Activated CD8-positive, alpha-beta memory T cell treated with anti-CD3 and anti-CD28 coated beads for 48 hours (primary cell): ENCODE measurements at places on chromosomes 16 and 17.

- DNase-seq, result no peak
These were observed 470.7 kb downstream of the SOX9 start for GRCh38 chr17:72591289-72592241.

DNA sequence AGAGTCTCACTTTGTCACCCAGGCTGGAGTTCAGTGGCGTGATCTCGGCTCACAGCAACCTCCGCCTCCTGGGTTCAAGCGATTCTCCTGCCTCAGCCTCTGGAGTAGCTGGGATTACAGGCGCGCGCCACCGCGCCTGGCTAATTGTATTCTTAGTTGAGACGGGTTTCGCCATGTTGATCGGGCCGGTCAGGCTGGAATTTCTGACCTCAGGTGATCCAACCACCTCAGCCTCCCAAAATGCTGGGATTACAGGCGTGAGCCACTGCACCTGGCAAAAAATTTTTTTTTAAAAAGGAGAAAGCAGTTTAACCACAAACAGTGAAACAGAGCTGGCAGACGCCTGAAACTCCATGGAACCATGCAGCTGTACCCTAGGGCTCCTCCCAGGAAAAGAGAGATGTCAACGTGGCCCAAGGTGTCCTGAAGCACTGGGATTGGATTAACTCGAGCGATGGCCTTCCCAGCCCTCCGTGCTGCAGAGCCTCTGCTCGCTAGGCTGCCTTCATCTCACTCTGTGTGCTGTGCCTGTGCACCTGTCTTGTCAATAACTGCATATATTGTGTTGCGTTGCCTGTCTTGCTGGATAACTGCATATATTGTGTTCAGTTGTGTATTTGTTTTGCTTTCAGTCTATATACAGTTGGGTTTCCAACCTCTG, 29.6 kb upstream of the FOXK2 start:
- no peak for DNase-seq

GRCh38 chr17:62656446-62656845, 29.0 kb downstream of the MRC2 start:
- no peak for DNase-seq

GRCh38 chr17:48031966-48032365, 5.6 kb downstream of the COPZ2 start:
- no peak for DNase-seq

DNA sequence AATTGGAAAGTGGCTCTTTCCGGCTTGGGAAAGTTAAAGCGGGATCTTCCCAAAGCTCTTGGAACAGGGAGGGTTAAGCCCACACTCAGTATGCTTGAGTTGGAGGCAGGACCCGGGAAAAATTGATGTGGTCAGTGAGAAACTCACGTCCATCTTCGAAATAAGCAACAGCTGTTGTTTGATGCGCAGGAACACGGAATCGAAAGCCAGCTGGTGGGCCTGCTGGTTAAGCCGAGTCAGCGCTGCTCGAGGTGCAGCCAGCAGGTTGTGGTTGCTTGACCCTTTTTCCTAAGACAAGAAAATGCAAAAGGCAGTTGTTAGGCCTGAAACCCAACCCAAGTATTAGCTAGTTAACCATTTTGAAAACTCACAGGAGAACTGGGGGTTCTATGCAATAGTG, 49.4 kb downstream of the COG7 start:
- no peak for DNase-seq

- DNase-seq, result no peak
These were observed 3.3 kb downstream of the LRRC36 start for GRCh38 chr16:67329901-67330300.

DNA sequence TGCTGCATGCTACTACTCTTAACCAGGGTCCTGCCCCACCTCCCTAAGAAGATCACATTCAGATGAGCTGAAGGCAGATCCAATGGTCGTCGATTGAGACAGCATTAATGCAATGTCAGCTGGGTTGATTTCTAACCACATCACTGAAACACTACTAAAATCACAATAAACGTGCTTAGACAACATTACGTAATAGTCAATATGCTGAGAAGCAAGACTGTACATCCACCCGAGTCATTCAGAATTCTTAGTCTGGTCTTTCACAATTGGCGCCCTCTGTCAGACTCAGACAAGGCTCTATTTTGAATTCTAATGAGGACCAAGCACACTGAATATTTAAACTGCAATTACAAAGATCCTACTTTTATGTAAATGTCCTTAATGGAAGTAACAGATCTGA, 205.2 kb downstream of the STX8 start:
- DNase-seq, result no peak

DNA sequence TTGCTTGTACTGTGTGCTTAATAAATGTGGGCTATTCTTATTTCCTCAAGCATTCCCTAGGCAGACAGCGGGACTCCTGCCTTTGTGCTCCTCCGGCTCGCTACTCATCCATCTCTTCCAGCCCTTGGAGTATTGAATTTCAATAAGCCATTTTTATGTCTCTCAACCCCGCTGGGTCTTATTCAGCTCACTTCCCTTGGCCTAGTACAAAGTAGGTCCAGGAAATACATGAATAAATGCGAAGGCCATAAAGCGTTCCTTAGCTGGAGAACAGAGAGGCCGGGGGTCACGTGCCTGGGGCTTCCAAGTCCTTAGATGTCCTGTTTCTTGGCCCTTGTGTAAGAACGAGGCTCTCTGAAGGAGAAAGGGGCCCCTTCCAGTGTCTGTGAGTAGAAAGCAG, 236.7 kb upstream of the ASIC2 start:
- no peak for DNase-seq

DNA sequence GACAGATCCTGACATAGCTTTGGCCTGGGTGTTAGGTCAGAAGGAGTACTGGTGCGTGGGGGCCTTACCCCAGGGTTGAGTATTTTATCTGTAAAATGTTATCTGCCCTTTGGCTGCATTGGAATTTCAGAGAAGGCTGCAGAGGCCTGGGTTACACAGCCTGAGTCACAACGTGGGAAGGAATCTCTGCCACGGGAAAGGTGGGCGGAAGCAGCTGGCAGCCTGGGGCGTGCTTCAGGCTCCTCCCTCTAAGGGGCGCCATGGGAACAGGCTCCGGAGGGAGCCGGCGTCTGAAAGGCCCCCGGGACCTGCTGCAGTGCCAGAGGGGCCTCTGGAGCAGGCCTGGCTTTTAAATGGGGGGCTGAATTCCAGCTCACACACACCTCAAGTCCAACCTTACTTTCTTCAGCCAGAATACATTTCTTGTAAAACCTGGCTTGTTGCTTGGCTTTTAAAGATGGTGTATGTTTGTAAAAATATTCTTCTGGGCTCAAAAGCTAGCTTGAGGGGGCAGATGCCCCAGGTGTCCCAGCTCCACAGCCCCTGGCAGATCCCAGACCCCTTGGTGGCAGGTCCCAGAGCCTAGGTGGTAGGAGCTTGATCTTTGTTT, 142.2 kb downstream of the RAB11FIP4 start:
- DNase-seq, result no peak

DNA sequence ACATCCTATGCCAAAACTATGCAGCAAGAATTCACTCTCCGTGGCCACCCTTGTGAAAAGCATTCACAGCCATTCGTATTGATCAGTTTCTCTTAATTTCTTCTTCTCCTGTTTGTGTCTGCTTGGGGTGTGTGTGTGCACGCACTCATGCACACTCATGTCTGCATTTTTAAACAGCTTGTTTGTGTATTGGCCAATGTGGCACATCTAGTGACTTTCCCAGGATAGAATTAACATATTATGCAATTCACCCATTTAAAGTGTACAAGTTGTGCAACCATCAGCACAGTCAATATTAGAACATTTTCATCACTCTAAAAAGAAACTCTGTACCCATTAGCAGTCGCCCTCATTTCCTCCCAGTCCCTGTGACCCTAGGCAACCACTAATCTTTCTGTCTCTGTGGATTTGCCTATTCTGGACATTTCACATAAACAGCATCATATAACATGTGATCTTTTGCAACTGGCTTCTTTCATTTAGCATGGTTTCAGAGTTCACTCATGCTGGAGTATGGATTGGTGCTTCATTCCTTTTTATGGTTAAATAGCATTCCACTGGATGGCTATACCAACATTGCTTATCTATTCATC, 20.1 kb downstream of the IRX3 start:
- no peak for DNase-seq

DNA sequence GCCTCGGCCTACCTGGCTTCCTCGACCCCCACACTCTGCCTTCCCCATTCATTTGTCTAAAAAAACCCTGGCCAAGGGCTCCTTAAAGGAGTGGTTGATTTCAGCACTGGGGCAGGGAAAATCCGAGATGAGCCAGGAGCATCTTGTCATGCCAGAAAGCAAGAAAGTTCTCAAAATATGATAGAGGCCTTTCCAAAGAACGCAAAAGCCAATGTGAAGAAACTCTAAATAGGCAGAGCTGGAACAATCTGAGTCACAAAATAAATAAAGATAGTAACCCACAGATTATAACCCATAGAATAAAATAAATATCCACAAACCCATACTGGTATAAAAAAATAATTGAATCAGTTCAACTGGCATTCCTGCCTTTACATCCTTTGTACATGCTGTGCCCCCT, 192.3 kb upstream of the SALL1 start:
- no peak for DNase-seq

DNA sequence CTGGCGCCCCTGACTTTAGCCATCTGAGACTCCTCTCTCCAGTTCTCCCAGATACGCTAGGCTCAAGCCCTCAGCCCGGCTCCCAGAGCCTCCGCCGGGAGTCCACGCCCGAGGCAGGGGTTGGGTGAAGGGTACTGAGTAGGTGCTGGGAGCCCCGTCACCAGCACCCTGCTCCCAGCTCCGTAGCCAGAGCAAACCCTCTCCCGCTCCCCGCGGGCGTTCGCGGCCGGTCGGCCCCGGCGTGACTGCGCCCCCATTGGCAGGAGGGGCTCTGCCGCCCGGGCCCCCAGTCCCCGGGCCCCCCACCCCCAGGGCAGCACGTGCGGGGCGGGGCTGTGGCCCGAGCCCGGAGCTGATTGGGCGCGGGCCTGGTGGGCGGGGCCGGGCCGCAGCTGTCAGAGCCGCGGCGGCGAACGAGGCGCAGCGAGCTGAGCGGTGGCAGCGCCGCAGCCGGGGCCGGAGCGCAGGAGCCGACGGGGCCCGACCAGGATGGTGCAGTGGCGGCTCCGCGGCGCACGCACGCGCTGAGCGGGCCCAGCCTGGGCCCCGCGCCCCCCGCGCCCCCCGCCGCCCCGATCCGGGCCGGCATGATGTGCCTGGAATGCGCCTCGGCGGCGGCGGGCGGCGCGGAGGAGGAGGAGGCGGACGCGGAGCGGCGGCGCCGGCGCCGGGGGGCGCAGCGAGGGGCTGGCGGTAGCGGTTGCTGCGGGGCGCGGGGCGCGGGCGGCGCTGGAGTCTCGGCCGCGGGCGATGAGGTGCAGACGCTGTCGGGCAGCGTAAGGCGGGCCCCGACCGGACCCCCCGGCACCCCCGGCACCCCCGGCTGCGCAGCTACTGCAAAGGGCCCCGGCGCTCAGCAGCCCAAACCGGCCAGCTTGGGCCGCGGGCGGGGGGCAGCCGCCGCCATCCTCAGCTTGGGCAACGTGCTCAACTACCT, at the start of gene SPNS2:
TSS of gene SPNS2 (plus strand) at position 421 of the 937 bp plus-strand sequence. CDS start at position 588, 167 bp downstream.
- DNase-seq, result peak; percentile 31

- no peak for DNase-seq
These were observed 31.1 kb downstream of the ADAMTS18 start for GRCh38 chr16:77403732-77404131.
